ENCODE measurements at places on chromosomes 5 and 9. TPM values are rescaled to one million over a fixed set of nuclear protein-coding genes. Genes with fewer than 3 reads are reported as not detected.

GRCh38 chr9:33446240-33446945, 1.0 kb downstream of the AQP3 start:
- no peak for DNase-seq

Gene PLAC8L1
- total RNA-seq, result not detected

Gene RNF224
- not detected for total RNA-seq

GRCh38 chr5:118700510-118700909, 287.8 kb downstream of the DTWD2 start:
- DNase-seq, result no peak

- no peak for DNase-seq
Observed at GRCh38 chr9:135555203-135555602, 6.4 kb upstream of the PAEP start.

DNA sequence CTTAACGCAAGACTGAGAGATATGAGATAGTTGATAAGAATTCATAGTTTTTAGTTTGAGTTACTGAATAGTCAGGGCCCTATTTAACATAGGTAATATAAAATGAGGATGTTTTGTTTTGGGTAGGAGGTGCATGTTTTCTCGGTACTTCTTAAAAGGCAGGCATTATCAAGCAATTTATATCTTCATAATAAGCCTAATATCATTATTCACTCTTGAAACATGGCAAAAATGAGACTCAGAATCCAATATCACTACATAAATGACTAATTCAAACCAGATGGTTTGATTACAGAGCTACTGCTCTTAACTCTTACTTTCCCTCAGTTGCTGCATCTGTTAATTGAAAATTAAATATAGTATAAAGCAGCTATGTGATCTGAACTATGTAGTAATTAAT, 2038.7 kb downstream of the EFNA5 start:
- no peak for DNase-seq

Gene SRP19
- total RNA-seq, result 66.6 TPM

DNA sequence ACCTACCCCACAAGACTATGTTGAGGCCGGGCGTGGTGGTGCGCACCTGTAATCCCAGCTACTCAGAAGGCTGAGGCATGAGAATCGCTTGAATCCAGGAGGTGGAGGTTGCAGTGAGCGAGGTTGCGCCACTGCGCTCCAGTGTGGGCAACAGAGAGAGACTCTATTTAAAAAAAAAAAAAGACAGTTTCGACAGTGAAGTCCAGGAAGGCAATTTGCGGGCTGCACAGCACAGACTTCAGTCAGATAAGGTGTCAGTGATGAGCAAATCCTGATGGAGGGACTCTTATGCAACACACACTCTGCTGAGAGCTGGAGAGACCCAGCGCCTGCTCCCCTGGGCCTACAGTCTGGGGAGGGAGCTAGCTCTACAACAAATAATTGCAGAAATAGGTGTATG, 14.2 kb downstream of the CCNJL start:
- DNase-seq, result no peak
